IMR-90 (cell line): ENCODE measurements at places on chromosomes 2 and 18.

DNA sequence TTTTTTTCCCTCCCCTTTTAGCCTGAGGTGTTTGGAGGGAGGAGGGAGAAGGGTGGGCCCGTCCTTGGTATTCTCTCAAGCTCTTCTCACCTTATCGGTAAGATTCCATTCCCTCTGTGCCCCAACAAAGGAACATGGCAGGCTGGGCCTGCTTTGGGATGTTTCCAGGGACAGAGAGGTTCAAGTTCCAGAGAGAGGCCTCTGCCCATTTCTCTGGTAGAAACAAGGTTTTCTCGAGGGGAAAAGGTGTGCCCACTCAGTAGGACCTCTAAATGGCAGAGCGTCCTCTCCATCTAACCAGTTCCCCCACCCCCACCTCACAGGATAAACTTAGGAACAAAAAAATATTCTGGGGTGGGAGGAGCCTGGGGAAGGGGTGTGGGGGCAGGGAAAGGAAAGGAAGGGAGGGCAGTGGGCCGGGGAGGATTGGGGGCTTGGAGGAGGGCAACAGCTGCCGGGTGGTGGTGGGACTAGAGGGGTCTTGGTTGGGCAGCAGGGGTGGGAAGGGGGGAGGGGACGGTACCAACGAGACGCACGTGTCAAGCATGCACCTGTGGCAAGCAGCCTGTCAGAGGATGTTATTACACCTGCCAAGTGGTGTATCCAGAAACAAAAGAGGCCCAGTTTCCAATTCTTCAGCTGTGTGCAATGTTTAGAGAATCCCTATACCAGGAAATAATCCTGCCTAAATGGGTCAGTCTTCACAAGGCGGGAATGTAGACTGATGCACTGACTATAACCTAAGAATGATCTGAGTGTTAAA, 2.1 kb downstream of the PCBP1 start:
- H3K36me3 ChIP-seq: peaks cover 14% of the 10 kb centered on the region
- no peak for DNase-seq
- no peaks in the 10 kb centered on the region for H3K27me3 ChIP-seq
- H3K4me3 ChIP-seq: peak overlapping the region; percentile 95
- peak overlapping the region; percentile 85 for H3K27ac ChIP-seq

DNA sequence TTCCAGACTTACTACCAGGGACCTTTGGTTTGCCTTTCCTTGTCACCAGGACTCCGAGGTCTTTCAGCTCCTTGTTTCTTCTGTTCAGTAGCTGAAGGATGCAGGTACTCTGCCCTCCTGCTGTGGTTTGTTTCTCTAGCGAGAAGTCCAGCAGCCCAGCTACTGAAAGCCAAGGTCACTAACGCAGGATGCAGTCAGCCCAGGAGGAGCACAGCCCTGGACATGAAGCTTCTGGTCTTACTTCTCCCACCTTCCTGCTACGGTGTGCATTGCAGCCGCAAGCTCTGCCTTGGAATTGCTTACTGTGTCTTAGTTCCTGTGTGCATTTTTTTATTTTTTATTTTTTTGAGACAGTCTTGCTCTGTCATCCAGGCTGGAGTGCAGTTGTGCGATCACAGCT, 62.4 kb downstream of the DGKD start:
- DNase-seq: no peak
- H3K27ac ChIP-seq: no peak overlapping the region
- no peak overlapping the region for H3K4me3 ChIP-seq

DNA sequence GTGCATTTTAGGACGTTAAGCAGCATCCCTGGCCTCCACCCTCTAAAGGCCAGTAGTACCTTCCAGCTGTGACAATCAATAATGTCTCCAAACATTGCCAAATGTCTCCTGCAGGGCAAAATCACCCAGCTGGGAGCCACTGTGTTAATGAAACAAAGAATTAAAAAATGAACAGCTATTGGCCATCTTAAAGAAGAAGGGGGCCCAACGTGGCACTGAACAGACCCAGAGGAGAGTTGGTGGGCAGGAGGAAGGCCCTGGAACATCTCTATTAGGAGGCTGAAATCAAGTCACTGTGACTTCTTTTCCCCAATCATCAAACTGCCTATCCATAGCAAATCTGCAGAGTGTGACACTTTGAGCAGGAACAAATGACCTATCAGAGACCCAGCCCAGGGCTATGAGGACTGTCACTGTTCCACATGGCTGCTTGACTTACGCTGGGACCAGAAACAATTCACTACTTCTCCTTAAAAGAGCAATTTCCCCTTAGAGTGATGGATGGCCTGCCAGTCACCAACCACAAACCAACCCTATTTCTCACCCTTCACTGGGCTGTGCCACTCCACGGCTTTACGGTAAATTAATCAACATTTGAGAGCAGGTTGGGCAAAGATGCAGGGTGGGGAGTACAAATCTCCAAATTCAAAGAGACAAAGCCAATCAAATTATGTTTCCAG, 35.2 kb upstream of the TEX51 start:
- DNase-seq: no peak
- H3K4me3 ChIP-seq: no peak overlapping the region
- no peak overlapping the region for H3K27ac ChIP-seq
- H3K27me3 ChIP-seq: 0 out of 2 replicates have a peak, but pooled peaks cover 2% of the 10 kb centered on the region

DNA sequence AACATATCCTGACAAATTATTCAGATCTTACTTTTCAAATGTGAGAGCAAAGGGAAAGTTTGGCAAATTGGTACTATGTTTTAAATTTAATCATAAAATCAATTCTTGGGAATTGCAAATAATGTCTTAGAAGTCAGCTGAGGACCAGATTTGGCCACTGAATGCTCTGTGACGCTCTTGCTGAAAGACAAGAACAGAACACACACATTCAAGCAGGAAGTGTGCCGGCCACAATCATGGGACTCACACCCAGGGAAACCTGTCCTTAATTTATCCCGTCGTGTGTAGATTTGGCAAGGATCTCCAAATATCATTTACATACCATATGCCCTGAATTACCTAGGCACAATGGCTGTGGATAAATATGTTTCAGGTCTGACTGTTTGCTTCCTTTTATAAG, 253.1 kb downstream of the TCF4 start:
- no peaks in the 10 kb centered on the region for H3K27me3 ChIP-seq
- no peak overlapping the region for H3K4me3 ChIP-seq
- H3K27ac ChIP-seq: no peak overlapping the region

- no peaks in the 10 kb centered on the region for H3K36me3 ChIP-seq
- H3K27ac ChIP-seq: no peak overlapping the region
- H3K27me3 ChIP-seq: no peaks in the 10 kb centered on the region
- H3K4me1 ChIP-seq: peaks cover 2% of the 10 kb centered on the region
Measured at GRCh38 chr18:56962322-56962721, 184.6 kb upstream of the BOD1L2 start.

- H3K4me3 ChIP-seq: no peak overlapping the region
- no peaks in the 10 kb centered on the region for H3K4me1 ChIP-seq
- H3K27me3 ChIP-seq: no peaks in the 10 kb centered on the region
Measured at GRCh38 chr2:198641161-198641560, 816.6 kb downstream of the SATB2 start.

DNA sequence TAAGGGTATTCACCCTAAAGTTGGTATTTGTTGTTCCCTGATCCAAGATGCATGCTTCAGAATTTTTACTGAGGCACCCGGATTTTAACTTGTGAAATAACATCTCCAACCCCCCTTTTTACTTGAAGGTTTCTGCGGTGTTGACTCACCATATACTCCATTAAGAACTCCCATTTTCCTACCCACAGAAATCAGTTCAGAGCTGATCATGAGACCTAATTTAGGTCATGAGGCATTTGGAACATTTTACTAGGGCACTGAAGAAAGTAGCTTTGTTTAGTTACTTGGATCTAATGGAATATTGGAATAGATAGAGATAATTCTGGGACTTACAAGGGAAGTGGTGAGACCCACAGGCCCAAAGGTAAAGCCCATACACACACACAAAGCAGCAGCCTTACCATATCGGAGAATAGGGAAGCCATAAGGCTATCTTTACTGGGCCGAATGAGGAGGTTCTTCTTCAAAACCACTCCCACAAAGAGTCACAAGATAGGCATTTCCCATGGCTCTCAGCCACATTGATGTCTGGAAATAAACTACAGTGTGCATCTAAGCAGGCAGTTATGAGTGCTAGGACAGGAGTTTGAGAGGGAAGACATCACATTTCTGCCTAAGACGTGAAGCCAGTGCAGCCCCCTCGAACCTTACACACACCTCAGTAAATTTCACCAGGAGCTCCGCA, 681.0 kb upstream of the LRRTM4 start:
- H3K4me3 ChIP-seq: no peak overlapping the region
- H3K27me3 ChIP-seq: no peaks in the 10 kb centered on the region
- no peak overlapping the region for H3K27ac ChIP-seq
- no peaks in the 10 kb centered on the region for H3K36me3 ChIP-seq
- DNase-seq: no peak
